Stimulated activated CD8-positive, alpha-beta memory T cell treated with anti-CD3 and anti-CD28 coated beads, Interleukin-7, amount 100 ng/mL, for 1 hour (primary cell): ENCODE measurements at places on chromosomes 7 and 10.

GRCh38 chr10:111429288-111430028 lies 352.6 kb downstream of the ADRA2A start:
- no peak for DNase-seq

- DNase-seq, result no peak
Observed at GRCh38 chr7:49631071-49631815, 142.2 kb upstream of the VWC2 start.

DNA sequence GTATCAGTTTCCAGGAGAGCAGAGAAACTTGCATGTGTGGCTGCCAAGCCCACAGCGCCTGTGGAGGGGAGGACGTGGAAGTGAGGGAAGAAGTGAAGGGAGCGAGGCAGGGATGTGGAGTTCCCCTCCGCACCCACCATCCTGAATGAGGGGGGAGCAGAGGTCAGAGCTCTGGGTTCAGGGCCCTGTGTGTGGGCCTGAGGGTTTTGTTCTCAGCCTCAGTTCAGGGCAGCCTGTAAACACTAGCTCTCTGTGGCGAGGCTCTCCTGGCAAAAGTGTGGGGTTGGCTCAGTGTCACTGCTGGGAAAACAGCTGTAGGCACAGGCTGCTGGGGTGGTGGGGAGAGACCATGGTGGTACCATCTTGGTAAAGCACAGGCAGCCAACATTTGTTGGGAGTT lies 108.4 kb downstream of the C10orf105 start:
- DNase-seq, result no peak

GRCh38 chr10:98289802-98290209 lies 21.8 kb upstream of the LOXL4 start:
- no peak for DNase-seq

DNA sequence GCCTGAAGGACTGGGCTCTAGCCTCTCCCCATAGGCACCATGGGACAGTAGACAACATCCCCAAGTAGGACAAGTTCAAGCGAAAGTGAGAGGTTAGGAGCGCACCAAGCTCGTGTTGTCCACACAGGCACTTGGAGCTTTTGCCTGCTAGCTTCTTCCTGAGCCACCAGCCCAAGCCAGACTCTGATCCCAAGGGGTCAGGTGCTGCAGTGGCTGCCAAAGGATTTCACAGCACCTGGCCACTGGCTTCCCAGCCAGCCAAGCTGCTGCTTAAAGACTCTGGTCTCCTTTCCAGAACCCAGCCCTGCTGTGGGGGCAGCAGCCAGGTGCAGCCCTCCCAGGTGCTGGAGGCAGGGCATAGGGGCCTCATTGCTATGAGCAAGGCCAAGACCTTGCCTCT lies 33.0 kb upstream of the UNC5B start:
- no peak for DNase-seq

- DNase-seq, result no peak
Observed at GRCh38 chr7:36080843-36081242, 72.2 kb upstream of the EEPD1 start.

- no peak for DNase-seq
Observed at GRCh38 chr10:117362313-117362712, 12.9 kb downstream of the PDZD8 start.

DNA sequence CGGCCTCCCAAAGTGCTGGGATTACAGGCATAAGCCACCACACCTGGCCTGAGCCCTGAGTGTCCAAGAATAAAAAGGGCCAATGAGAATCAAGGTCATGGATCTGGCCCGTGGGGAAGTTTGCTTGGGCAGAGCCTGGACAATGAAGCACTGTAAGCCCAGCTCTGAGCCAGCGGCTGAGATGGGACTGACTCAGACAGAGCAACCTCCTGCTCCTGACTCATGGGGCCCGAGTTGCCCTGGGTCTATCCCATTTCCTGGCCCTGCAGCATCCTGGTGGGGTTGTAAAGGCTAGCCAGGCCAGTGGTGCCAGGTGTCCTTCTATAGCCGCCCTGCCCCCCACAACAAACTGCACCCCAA lies 5.2 kb upstream of the MYH16 start:
- DNase-seq, result no peak

DNA sequence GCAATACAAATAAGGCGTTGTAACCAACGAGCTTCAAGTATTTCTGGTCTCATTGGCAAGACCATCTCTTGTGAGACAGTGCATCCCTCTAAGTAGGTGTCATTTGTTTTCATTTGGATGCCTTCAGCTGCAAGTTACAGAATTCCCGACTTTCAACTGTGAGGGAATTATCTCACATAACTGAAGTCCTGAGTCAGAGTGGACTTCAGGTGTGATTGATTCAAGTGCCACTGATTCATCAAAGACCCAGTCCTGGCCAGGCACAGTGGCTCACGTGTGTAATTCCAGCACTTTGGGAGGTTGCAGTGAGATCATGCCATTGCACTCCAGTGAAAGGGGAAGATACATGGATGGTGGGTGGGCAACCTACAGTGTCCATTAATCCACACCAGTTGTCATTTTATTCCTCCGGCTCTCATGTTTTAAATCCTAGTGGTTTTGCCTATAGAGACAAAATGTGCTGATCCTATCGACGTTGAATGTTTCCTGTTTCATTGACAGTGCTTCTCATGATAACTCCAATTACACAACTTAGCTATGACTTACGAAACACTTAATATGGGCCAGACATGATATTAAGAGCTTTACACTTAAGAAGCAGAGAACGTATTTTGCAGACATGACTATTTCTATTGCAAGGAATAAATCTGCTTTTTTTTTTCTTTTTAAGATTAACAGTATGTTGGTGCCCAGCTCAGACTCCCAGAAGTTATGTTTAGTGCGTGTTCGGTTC lies 268.0 kb downstream of the FRMD4A start:
- no peak for DNase-seq

DNA sequence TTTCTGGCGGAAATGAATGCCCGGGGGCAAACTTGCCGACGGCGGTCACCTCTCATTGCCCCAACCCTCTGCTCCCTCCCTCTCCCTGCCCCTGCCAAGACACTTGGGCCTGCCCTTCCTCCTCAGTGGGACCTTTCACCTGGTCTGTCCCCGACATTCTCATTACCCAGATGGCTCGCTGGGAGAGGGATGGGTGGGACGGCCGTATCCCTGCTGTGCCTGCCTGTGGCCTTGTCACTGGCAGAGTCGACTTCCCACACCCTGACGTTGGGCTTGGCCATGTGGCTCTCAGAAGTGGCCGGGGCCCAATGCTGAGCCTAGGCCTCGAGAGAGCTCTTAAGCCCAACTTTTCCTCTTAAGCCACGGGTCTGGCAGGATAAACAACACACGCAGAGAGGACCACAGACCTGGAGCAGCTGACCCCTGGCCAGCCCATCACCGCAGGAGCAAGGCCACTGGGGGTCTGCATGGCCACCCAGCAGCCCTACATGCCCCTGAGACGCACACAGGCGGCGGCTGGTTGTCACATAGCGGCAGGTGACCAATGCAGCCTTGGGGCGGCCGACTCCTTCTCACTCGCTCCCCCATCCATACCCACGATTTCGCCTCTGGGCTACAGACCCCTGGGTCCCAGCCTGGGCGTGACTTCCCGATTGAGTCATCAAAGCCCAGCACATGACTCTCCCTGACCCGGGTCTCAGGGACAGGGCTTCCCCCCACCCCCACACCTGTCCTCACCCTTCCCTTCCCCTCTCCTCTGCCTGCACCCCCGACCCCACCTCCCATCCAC lies 40.1 kb downstream of the SLC29A4 start:
- no peak for DNase-seq

DNA sequence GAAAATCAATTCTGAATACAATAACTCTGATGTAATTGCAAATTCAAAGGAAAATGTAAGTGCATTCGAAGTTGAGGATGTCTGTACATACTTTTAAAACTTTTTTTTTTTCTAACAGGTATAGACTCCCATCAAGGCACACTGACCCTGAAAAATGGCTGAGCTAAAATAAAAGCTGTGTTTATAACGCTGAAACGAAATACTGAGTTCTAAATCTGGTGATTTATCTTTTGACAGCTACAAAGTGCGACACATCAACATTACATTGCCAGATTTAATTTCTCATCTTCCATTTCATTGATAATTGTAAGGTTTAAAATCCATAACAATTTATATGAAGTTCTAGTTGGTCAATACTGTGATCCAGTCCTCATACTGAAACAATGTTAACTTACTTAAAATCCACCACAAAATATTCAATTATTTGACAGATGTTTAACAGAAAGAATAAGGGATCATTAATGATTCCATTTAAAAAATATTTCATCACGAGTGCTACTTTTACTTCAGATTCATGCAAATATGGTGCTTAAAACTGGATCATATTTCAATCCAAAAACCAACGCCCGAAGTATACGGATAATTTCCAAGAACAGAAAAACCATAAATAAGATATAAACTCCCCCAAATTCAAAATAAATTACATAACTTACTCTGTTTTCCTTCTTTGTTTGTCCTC lies 1.4 kb downstream of the RAB11FIP2 start:
- DNase-seq, result no peak

DNA sequence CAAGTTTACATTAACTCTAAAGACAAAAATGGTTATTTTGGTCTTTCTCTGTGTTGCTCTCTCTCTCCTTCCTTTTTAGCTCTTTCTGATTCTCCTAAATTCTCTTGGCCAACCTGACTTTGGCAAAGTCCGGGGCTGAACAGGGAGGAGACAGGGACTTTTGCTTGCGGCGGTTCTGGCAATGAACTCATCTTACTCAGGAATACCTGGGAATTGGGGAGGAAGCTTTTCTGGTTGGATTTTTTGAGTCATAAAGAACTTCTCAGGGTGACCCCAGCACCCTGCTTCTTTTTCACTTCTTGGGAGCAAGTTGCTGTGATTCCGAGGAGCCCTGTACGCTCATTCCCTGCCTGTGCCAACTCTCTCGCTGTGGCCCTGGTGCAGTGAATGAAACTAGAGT lies 16.0 kb downstream of the GATA3 start:
- DNase-seq, result no peak

- no peak for DNase-seq
Observed at GRCh38 chr10:8193546-8193945, 139.1 kb downstream of the GATA3 start.

GRCh38 chr10:11165591-11166543 lies 148.2 kb downstream of the CELF2 start:
- DNase-seq, result no peak

DNA sequence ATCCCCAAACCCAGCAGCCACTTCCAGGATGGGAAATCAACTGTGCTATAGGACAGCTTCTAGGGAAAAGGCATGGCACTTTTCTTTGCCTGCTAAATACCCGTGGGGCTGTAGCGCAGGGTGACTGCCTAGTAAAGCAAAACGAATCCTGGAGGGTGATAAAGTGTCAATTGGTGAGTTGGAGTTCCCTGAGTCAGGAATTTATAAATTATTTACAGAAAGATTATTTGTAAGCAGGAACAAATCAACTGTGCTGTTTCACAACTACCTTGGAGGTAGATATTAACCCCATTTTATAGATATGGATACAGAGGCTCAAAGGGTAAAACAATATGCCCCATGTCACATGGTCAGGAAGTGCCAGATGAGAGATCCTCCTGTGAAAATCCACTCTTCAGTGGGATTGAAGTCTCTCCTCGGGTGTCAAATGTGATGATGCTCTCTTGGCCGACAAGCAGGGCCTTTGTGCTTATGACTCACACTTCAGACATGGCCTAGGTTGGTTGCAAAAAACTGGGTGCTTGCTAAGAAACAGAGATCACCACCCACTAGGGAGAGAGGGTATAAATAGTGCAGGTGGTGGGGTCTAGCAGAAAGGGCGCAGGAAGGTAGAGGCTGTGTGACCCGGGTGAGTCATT lies 383.2 kb upstream of the ZMIZ1 start:
- no peak for DNase-seq

DNA sequence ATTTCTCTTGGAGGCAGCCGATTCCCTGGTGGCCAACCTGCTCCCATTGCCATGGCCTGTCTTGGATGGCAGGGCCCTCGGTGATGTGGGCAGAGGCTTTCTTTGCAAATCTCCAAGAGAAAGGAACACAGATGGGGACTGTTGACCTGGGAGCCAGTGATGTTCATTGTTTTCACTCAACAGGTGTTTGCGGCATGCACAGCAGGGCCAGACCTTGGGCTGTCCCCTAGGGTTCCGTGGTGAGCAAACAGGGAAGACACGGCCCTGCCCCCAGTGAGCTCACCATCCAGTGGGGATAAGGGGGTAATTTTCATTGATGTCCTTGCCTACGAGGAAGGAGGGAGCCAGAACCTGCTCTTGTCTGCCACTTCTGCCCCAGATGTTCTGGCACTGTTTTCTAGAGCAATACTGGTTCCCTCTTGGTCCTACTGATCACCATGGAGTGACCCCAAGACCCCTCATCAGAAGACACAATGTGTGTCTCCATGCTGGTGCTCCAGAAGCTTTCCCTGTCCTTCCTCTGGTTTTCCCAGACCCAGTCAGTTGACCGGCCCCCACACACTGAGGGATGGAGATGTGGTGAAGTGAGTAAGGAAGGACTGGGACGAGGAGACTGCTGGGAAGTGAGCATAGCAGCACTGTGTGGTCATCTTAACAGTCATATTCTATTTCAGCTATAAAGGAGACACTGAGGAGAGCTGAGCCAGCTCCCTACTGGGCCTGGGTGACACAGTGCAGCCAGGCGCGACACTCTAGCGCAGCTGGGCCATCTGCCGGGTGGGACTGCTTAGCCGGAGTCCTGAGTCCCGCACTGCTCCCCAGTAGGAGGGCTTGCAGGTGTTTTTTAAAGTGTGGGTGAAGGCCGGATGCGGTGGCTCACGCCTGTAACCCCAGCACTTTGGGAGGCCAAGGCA lies 20.4 kb upstream of the FIGNL1 start:
- no peak for DNase-seq

DNA sequence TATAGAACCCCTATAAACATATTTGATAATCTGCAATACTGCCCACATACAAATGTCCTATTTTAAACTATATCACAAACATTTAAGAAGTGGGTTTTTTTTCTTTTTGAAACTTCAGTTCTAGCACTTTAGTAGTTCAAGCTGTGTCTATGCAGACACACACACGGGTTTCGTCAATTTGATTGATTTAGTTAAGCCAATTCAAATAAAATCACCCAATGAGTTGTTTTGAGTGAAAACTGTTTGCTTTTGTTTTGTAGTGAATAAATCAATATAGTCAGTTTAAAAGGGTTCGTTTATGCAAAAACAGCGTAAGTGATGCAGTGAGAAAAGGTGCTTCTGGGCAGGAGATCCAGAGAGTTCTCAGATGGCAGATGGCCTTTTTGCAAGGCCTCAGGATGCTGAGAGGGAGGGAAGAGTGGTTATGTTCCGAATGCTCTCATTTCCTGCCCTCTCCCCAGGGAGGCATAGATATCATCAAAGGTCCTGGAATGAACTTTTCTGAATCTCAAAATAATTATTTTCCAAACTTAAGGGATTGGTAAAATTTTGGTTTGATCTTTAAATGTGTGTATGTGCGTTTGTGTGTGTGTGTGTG lies 102.7 kb downstream of the AGMO start:
- no peak for DNase-seq
